ENCODE measurements at places on chromosomes 4 and X.

DNA sequence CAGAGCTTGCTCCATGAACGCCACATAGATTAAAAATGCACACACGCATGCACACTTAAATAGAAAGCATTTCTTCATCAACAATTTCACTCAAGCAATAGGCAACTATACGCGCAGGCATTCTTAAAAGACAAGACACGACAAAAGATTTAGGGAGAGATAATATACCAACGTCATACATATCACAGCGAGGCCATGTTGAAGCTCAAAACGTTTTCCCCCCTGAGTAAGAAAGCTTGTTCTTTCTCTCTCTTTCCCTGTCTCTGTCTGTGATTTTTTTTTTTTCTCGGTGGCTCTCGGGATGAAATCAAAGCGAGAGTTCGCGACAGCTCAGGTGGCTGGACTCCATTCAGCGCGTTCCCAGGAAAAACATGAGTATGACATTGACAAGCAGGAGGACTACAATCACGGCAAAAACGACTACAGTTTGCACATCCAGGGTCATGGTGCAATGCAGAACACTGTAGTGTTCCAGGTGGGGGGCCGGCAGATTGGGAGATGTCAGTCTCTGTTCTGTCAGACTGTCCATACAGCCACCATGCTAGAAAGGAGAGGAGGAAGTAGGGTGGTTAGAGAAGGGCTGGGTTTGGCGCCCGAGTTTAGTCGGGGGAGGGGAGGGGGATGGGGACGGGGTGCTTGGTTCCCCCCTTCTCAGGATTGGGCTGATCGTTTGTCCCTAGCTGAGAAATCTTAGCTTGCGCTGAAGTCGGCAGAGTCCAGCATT lies 30.7 kb downstream of the ARHGEF9 start:
- H3K4me1 ChIP-seq = peaks cover 45% of the 10 kb centered on the region
- H3K36me3 ChIP-seq = peaks cover 4% of the 10 kb centered on the region
- DNase-seq = peak; percentile 21
- peak overlapping the region; percentile 94 for H3K27ac ChIP-seq

DNA sequence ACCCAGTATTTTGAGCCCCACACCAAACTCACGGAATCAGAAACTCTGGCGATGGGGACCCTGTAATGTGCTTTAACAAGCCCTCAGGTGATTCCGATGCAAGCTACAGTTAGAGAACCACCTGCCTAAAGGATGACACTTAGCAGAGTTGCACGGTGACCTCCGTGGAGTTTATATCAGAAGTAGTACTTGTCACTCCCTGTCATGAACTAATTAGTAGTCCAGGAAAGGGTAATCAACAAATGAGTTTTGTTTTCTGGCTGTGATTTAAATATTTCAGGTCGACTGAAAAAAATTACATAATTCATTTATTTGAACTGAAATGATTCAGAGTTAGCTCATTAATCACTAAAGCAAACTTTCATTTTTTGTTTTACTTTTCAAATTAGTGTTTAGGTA lies 56.4 kb downstream of the TMA16 start:
- no peak overlapping the region for H3K27ac ChIP-seq
- peak overlapping the region; percentile 79 for H3K4me3 ChIP-seq
- H3K4me1 ChIP-seq = peaks cover 14% of the 10 kb centered on the region
- no peaks in the 10 kb centered on the region for H3K27me3 ChIP-seq

GRCh38 chrX:56268888-56269287 lies 36.7 kb downstream of the KLF8 start:
- H3K27me3 ChIP-seq = peaks cover 19% of the 10 kb centered on the region
- H3K27ac ChIP-seq = no peak overlapping the region
- DNase-seq = peak; percentile 4
- peaks cover 12% of the 10 kb centered on the region for H3K4me1 ChIP-seq

- H3K36me3 ChIP-seq = no peaks in the 10 kb centered on the region
- H3K4me3 ChIP-seq = no peak overlapping the region
- no peak overlapping the region for H3K27ac ChIP-seq
- no peak for DNase-seq
- H3K27me3 ChIP-seq = peaks cover 50% of the 10 kb centered on the region
Measured at GRCh38 chrX:13120017-13120416, 75.6 kb upstream of the FAM9C start.

GRCh38 chr4:146634825-146635224 lies 3.9 kb upstream of the POU4F2 start:
- DNase-seq = no peak
- H3K4me3 ChIP-seq = no peak overlapping the region
- H3K27me3 ChIP-seq = peaks cover 88% of the 10 kb centered on the region
- peaks cover 3% of the 10 kb centered on the region for H3K36me3 ChIP-seq
- peaks cover 29% of the 10 kb centered on the region for H3K4me1 ChIP-seq
- H3K27ac ChIP-seq = no peak overlapping the region

DNA sequence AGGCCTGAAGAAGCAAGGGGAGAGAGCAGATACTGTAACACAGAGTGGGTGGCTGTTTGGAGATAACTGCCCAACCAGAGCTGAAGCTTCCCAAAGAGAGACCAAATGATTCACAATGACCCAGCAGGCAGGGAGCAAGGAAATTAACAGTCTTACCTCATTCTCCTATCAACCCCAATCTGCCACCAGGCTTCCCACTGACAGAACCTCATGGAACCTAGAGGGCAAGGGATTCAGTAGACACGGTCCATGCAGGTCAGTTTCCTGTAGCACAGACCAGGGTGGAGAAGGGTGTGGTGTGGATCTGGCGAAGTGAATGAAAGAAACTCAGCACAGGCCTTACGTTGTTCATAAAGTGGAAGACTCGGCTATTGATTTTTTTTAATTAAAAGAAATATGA lies 60.7 kb upstream of the ALB start:
- H3K36me3 ChIP-seq = no peaks in the 10 kb centered on the region
- no peaks in the 10 kb centered on the region for H3K27me3 ChIP-seq
- H3K4me1 ChIP-seq = no peaks in the 10 kb centered on the region
- H3K4me3 ChIP-seq = no peak overlapping the region

GRCh38 chrX:133838761-133839676 lies 146.4 kb downstream of the GPC3 start:
- H3K36me3 ChIP-seq = no peaks in the 10 kb centered on the region
- no peaks in the 10 kb centered on the region for H3K4me1 ChIP-seq
- no peak overlapping the region for H3K27ac ChIP-seq
- H3K27me3 ChIP-seq = peaks cover 15% of the 10 kb centered on the region
- peak; percentile 43 for DNase-seq
- no peak overlapping the region for H3K4me3 ChIP-seq

GRCh38 chr4:140168936-140169335 lies 15.0 kb upstream of the MAML3 start:
- DNase-seq = no peak
- no peak overlapping the region for H3K27ac ChIP-seq
- H3K36me3 ChIP-seq = no peaks in the 10 kb centered on the region

GRCh38 chr4:139552517-139553307 lies 3.3 kb downstream of the SETD7 start:
- H3K36me3 ChIP-seq = peaks cover 9% of the 10 kb centered on the region
- H3K4me1 ChIP-seq = peaks cover 38% of the 10 kb centered on the region
- DNase-seq = no peak
- H3K4me3 ChIP-seq = peak overlapping the region; percentile 14
- H3K27ac ChIP-seq = peak overlapping the region; percentile 75

GRCh38 chrX:138986866-138987265 lies 275.3 kb upstream of the FGF13 start:
- H3K4me1 ChIP-seq = no peaks in the 10 kb centered on the region
- no peak for DNase-seq
- H3K4me3 ChIP-seq = no peak overlapping the region
- H3K27ac ChIP-seq = no peak overlapping the region

DNA sequence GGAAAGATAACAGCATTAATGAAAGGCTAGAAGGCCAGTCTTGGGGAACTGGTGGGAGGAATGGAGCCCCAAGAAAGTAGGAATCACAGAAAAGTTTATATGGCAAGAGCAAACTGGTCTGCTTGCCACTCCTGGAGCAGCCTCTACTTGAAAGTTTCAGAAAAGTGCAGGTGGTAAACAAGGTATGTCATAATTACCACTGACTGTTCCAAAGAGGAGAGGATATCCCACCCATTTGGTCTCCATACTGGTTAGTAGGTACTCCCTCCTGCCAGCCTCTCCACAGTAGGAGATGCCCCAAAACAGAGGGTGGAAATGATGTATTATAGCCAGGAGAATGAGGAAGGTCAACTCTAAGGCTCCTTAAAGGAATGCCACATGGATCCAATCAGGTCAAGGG lies 145.1 kb downstream of the INPP4B start:
- no peaks in the 10 kb centered on the region for H3K27me3 ChIP-seq
- DNase-seq = no peak
- peak overlapping the region; percentile 58 for H3K27ac ChIP-seq
- peaks cover 51% of the 10 kb centered on the region for H3K4me1 ChIP-seq
- peaks cover 6% of the 10 kb centered on the region for H3K36me3 ChIP-seq
- peak overlapping the region; percentile 21 for H3K4me3 ChIP-seq

Data from activated T-cell treated with anti-CD3 and anti-CD28 coated beads, Interleukin-2, amount 50 U/mL, for 72 hours (primary cell).